Progenitor cell of endocrine pancreas (in vitro differentiated cells): ENCODE measurements at places on chromosomes 6 and 20. TPM values are rescaled to one million over a fixed set of nuclear protein-coding genes. Genes with fewer than 3 reads are reported as not detected.

GRCh38 chr20:61860260-61860987 is 205.3 kb downstream of the TAF4 start:
- no peak overlapping the region for H3K4me3 ChIP-seq
- no peak for DNase-seq
- H3K27me3 ChIP-seq = peaks cover 3% of the 10 kb centered on the region
- H3K27ac ChIP-seq = no peak overlapping the region
- no peaks in the 10 kb centered on the region for H3K36me3 ChIP-seq

DNA sequence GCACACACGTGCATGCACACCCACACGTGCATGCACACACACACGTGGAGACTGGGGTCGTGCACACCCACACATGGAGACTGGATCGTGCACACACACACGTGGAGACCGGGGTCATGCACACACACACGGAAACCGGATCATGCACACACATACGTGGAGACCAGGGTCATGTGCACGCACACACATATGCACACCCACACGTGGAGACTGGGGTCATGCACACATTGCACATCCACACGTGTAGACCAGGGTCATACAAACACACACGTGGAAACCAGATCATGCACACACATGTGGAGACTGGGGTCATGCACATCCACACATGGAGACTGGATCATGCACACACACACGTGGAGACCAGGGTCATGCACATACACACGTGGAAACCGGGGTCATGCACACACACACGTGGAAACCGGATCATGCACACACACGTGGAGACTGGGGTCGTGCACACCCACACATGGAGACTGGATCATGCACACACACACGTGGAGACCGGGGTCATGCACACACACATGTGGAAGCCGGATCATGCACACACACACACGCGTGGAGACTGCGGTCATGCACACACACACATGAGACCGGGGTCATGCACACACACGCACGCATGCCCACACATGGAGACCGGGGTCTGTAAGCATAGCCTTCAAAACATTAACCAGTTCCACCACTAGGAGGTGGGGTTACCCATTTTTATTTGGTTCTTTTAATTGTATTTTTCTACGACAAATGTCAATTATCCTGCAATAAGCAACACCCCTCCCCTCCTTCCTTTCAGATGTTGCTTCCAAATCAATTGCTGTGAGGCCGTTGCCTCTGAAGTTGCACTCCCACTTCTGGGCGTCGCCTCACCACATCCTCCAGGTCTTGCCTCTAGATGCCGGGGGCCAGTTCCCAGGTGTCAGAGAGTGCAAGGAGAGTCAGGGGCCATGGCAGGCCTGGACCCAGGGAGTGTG is 95.8 kb downstream of the TMEM242 start:
- no peak for DNase-seq
- no peaks in the 10 kb centered on the region for H3K4me1 ChIP-seq
- H3K27me3 ChIP-seq = peaks cover 26% of the 10 kb centered on the region
- H3K27ac ChIP-seq = no peak overlapping the region
- peaks cover 4% of the 10 kb centered on the region for H3K36me3 ChIP-seq
- H3K4me3 ChIP-seq = no peak overlapping the region

GRCh38 chr20:17931513-17931912 is 37.1 kb downstream of the SNX5 start:
- H3K27ac ChIP-seq = no peak overlapping the region
- no peak for DNase-seq
- no peak overlapping the region for H3K4me3 ChIP-seq
- H3K4me1 ChIP-seq = peaks cover 30% of the 10 kb centered on the region
- H3K27me3 ChIP-seq = peaks cover 3% of the 10 kb centered on the region
- H3K36me3 ChIP-seq = no peaks in the 10 kb centered on the region

Gene PSORS1C1
- not detected in 2 replicates for total RNA-seq

Gene ZNF391
- total RNA-seq = 9.8 and 11.7 TPM in 2 replicates
